ENCODE measurements at places on chromosomes 4 and X.

DNA sequence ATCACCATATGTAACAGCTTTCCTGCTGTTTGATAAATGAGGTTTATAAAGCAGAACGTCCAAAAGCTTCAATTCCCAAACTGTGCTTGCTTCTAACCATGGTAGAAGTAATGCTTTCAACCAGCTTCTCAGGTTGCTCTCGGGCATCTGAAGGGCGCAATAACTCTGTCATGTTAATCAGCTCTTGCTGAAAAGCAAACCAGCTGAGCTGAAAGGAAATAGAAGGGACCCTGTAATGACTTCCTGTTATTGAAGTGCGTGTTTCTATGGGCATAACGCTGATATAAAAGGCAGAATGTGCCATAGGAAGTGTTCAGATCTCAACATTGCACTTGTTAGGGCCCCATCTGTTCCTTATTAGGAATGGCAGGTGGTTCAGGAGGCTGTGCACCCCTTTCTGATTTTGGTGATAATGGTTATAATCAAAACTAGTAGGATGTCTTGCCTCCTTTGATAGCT lies 21.2 kb downstream of the HERC3 start:
- DNase-seq = peak; percentile 55

GRCh38 chrX:44431194-44431593 lies 87.7 kb upstream of the EFHC2 start:
- no peak for DNase-seq

DNA sequence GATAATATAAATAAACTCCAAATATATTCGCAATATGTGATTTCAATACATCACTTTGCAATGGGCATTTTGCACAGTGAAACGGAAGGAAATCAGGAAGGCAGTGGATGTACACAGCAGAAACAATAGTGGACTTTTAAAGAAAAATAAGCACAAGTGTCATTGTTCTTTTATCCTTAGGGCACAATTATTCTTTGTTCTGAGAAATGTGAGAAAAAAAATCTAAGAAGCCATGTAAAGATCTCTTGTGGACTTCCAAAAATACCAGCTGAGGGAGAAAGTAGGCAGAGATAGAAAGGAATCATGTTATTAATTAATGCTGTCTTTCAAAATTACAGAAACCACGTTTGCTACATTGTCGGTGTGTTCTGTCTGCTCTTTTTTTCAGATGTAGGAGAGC lies 17.6 kb upstream of the PRRG1 start:
- DNase-seq = no peak

DNA sequence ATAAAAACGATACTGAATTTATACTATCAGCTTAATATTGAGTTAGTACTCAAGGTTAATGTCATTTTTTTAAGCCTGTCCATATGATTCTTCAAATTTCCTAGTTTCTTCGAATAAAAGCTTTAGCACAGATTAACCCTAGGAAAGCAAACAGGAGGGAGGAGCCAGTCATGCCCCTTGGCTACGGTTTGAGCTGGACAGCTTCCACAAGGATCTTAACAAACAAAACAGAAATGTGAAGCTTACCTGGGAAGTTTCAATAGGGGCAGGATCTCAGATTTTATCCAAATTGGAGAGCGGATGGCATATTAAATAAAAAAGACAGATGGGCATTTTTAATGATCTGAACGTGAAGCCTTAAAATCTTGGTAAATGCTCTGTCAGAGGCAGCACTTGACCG lies 2.3 kb downstream of the NWD2 start:
- DNase-seq = no peak

- DNase-seq = no peak
Observed at GRCh38 chr4:53119680-53120079, 246.2 kb downstream of the SCFD2 start.

DNA sequence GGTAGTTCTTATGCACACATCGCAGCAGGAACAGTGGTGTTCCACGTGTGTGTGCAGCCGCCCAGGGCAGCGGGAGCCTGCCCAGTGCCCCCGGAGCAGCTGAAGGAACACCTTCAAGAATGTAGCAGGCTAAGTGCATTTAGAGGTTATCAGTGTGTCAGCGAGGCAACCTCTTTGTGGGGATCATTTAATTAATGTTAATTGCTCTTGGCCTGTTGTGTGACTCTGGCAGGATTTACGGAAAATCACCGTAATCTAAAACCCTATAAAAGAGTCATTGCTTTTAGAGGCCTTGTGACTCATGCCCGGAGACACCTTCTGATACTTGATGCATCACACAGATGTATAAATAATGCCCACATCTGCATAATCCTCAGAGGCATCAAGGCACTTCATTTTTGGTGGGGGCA lies 47.3 kb upstream of the GATB start:
- DNase-seq = no peak

GRCh38 chr4:158993891-158994290 lies 109.0 kb upstream of the RAPGEF2 start:
- no peak for DNase-seq

DNA sequence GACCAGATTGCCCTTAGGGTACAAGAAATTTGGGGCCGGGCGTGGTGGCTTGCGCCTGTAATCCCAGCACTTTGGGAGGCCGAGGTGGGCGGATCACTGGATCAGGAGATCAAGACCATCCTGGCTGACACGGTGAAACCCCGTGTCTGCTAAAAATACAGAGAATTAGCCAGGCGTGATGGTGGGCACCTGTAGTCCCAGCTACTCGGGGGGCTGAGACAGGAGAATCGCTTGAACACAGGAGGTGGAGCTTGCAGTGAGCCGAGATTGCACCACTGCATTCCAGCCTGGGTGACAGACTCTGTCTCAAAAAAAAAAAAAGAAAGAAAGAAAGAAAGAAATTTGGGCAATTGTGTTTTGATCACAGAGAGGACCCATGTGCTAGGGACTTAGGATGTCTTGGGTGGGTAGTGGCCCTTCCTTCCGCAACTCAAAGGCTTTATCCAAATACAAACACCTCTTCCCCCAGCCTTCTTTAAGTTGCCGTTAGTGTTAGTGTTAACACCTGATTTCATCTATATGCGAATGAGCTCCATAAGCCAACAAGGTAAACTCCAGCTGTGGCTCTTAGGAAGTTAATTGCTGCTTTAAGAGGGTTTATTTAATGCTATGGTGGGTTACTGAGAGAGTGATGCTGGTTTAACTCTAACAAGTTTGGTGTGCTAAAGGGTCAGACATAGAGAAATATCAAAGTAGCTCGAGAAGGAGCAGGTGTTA lies 8.6 kb upstream of the CCDC110 start:
- DNase-seq = no peak

DNA sequence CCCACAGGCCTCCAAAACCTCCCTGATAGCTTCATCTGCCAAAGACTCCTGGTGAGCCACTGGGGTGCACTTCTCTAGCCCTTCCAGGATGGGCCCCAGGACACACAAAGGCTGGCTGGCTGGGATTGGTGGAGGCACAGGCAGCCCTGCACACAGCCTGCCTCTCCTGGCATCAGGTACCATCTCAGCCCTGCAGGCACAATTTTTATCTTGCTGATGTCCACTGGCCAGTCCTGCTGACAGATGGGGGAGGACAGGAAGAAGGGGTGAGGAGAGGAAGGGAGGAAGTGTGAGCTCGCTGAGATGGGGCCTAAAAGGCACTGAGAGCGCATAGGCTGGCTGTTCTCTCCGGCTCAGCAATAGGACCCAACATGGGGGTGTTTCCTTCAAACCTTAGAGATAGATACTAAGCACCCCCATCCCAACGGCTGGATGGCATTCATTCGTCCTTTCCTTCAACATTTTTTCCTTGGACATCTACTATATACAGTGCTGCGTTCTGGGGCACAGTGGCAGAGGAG lies 92.7 kb downstream of the PJA1 start:
- no peak for DNase-seq

- DNase-seq = no peak
Observed at GRCh38 chr4:181702864-181703495, 540.2 kb upstream of the TENM3 start.

- peak; percentile 17 for DNase-seq
Observed at GRCh38 chrX:138775517-138775916, 64.0 kb upstream of the FGF13 start.

All from activated CD4-positive, alpha-beta T cell treated with anti-CD3 and anti-CD28 coated beads, Interleukin-2, amount 50 U/mL, for 16 hours (primary cell).